CD4-positive, alpha-beta T cell treated with Interleukin-12 subunit alpha and Interleukin-12 subunit beta, for 1 hour (primary cell): ENCODE measurements at places on chromosomes 4 and X.

DNA sequence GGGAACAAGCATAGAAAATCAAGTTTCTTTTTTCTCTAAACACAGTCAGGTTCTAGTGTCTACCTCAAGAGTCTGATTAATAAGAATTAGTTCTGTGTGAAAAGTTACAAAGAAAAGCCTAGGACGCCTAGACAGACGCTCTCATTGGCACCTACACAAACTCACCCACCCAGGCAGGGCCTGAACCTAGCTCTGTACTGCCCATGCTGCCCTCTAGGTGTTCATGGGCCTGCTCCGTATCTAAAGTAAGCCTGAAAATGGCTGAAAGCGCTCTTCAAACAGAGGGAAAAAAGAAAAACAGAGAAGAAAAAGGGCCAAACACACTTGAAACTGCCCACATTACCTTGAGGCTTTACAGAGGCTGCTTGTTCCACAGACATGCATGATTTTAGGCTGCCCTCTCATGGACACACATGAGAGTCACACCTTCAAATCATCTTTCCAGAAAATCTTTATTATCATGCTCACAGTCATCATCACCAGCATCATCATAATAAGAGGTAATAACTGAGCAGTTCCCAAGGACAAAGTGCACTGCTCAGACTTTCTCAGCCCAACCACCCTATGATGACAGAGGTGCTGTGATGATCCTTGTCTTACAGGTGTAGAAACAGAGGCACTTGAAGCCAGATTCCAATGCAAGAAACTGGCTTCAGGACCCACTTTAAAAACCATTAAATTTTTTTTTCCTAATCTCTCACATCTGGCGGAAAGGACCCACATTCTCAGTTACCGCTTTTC lies 49.6 kb downstream of the MAP7D2 start:
- peak; percentile 36 for DNase-seq

- DNase-seq: peak; percentile 69
Observed at GRCh38 chrX:72131317-72132294, at the start of gene RTL5. TSS of gene RTL5 (minus strand) at chrX:72131915.

DNA sequence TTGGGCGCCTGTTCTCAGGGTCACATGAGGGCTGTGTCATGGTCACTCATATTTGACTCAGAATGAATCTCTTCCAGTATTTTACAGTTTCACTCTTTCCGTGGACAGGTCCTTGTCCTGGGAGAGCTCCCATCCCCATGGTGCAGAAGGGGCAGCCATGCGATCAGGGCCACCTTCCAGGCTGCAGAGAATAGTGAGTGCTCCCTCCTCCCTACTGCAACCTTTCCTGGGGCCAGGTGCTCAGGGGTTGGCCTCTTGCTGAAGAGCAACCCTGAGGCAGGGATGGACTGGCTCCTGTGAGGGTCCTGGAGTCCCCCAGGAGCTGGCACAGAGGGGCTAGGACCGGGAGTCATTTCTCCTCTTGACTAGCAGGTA lies 108.4 kb downstream of the ABLIM2 start:
- DNase-seq: no peak

GRCh38 chr4:181897935-181898334 lies 345.3 kb upstream of the TENM3 start:
- no peak for DNase-seq

- DNase-seq: no peak
Observed at GRCh38 chr4:20251796-20252655, at the start of gene SLIT2. TSS of gene SLIT2 (plus strand) at chr4:20251905. CDS start at chr4:20253816, 1,911 bp downstream.

GRCh38 chrX:150517303-150517910 lies 51.0 kb upstream of the MTM1 start:
- no peak for DNase-seq

- no peak for DNase-seq
Observed at GRCh38 chrX:23804578-23804977, 21.6 kb downstream of the SAT1 start.

- no peak for DNase-seq
Observed at GRCh38 chr4:55030589-55030988, 94.8 kb downstream of the KDR start.

DNA sequence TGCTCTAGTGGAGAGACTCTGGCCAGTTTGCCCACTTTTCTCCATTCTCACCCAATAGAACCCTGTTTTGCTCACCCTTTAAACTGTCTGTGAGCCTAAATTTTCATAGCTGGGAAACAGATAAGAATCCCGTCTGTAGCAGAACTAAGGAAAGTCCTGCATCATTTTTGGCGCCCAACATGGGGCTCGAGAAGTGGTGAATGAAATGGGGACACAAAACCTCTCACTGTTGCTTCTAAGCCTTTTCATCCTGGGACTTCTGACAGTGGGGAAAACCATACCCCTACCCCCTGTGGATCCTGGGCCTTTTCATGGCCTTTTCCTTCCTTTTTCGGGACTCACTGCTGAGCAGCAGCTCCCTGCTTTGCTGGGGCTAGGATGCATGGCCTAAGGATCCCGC lies 189.9 kb downstream of the INPP4B start:
- DNase-seq: peak; percentile 16

- no peak for DNase-seq
Observed at GRCh38 chr4:125016892-125017299, 297.9 kb upstream of the FAT4 start.

DNA sequence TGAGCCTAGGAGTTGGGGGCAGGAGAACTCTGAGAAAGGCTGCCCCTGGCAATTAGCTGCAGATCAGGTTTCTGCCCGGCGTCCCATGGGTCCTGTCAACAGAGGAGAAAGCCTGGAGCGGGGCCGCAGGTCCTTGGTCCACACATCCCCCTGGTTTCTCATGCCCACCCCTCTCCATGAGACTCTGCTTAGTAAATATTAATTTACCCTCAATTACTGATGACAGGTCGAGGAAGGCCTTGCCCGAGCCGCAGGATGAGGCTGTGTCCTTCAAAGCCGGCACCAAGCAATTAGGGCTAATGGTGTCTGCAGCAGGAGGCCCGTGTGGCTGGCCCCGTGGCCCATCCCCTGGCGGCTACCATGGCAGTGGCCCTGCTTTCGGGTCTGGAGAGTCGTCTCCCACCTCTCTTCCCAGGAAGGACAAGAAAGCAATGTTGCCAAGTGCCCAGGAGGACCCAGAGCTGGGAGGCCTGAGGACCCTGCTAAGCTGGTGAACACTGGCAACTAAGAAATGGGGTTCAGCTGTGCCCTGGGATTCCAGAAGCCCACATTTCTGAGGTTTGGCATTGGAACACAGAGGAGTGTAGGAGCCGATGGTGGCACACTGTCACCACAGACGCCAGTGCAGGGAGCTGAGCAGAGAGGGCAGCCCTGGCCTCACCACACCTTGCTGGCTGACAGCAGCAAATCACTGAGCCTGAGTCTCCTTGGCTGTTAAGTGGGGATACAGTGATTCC lies 114.6 kb downstream of the CPZ start:
- DNase-seq: no peak

GRCh38 chr4:81527115-81527514 lies 55.4 kb upstream of the RASGEF1B start:
- DNase-seq: no peak

DNA sequence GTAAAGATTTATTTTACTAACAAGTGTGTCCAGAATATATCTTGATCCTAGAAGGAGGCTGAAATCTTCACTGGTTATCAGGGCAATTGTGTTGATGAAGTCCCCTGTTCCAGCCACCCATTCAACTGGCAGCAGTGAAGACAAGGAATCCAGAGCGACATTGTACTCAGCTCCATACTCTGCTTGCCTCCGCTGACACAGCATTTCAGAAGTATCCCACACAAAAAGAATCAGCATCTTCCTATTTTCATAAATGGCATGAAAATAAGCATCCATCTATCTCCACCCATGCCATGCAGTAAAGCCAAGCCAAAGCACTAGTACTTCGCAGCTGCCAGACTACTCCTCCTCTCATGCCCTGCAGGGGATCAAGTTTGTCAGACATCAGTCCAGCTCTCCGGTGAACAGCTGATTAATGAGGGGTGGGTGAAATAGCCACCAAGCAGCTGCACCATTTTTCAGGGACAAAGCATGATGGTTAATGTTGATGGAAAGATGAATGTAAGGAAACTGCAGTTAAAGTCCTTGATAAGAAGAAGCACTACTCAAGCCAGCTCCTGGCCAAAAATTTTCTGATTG lies 54.0 kb downstream of the COL25A1 start:
- no peak for DNase-seq

- no peak for DNase-seq
Observed at GRCh38 chr4:146943691-146944375, 1.8 kb downstream of the TTC29 start.
